ENCODE measurements at places on chromosomes 1 and 21.

DNA sequence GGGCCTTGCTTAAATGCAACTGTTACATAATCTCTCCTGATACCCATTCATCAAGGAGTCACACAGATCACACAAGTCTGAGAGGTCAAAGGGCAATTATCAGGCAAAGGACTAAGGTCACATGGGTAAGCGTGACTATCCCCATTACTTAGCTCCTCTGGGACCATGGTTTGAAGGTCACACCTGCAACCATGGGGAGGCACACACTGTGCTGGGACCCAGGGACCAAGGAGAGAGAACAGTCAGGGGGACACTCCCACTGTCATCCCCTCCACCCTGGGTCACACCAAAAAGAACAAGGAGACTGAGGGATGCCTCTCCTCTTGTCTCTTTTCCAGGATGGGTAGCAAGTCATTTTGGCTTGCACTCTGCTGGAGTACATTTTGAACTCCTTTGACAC is 30.9 kb upstream of the CTBS start:
- no peak for DNase-seq

GRCh38 chr21:45155910-45156309 is 81.5 kb downstream of the ADARB1 start:
- DNase-seq: no peak

GRCh38 chr1:243413431-243414151 is 157.8 kb downstream of the SDCCAG8 start:
- no peak for DNase-seq

DNA sequence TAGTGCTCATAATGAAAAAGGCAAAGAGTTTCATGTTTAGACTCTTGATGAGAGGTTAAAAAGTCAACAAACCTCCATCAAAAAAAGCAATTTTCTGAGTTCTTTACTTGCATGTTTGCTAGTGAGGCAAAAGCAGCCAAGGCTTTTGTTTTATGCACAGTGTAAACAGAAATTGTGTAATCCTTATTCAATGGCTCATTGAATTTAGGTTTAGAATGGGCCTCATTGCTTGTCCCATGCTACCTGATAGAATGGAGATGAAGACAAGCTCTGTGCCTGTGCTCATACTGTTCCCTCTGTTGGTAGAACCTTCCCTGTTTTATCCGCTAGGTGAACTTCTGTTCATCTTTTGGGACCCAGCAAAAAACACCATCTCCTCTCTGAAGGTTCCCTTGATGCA is 10.0 kb upstream of the LRRC8D start:
- no peak for DNase-seq

GRCh38 chr1:111204983-111205713 is 4.7 kb upstream of the DENND2D start:
- DNase-seq: no peak
